Right cardiac atrium (tissue), 5 donors: ENCODE measurements at places on chromosomes 16 and 17. TPM values are rescaled to one million over a fixed set of nuclear protein-coding genes. Genes with fewer than 3 reads are reported as not detected.

The FBXO39 gene
- 0.20 TPM for total RNA-seq

The NPIPA8 gene
- total RNA-seq, result 0.15 TPM

The CDK5RAP3 gene
- 64.9 TPM for total RNA-seq

The DPEP3 gene
- total RNA-seq, result not detected

The PLA2G15 gene
- total RNA-seq, result 29.6 TPM
